Neuronal stem cell (in vitro differentiated cells): ENCODE measurements at places on chromosomes 2 and 18.

GRCh38 chr2:143218621-143219020 lies 89.4 kb downstream of the ARHGAP15 start:
- DNase-seq = no peak

GRCh38 chr2:174436351-174436750 lies 40.8 kb downstream of the SCRN3 start:
- no peak for DNase-seq

GRCh38 chr2:203718087-203718486 lies 11.6 kb downstream of the CD28 start:
- no peak for DNase-seq

- no peak for DNase-seq
Measured at GRCh38 chr2:47535073-47535472, 132.1 kb downstream of the MSH2 start.

DNA sequence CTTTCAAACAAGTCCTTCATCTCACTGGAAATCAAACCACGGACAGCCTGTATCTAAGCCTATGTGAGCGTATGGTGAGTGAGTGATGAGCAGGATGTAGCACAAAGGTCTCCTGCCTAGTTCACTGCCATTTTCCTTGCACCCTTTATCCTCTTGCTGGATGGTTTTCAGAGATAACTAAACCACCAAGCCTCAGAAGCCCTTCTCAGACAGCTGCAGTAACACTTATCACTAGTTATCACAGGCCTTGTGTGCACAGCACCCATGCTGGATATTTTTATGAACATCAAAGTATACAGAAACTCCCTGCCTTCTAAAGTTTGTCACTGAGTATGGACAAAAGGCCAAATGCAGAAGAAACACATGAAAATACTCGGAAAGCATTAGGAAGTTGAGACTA lies 69.5 kb downstream of the C1D start:
- DNase-seq = no peak

DNA sequence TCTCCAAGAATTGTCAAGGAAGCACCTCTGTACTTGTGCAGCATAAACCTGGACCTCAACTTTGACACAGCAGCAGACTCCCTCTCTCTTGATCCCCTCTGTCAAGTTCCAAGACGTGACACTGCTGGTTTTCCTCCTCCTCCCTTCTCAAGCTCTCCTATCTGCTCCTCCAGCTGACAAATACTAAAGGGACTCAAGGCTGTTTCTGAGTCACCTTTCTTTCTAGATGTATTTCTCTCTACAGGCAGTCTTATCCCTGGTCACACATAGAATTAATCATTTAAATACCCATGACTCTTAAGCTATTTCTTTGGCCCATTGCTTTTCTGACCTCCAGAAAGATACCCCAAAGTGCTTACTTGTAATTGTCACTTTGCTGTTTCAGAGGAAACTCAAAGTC lies 53.5 kb downstream of the SEPTIN10 start:
- no peak for DNase-seq

- DNase-seq = no peak
Measured at GRCh38 chr2:105654474-105655004, 90.2 kb upstream of the NCK2 start.

- DNase-seq = no peak
Measured at GRCh38 chr2:217535957-217536708, 466.7 kb downstream of the TNS1 start.
